ENCODE measurements at places on chromosomes 12 and 14.

DNA sequence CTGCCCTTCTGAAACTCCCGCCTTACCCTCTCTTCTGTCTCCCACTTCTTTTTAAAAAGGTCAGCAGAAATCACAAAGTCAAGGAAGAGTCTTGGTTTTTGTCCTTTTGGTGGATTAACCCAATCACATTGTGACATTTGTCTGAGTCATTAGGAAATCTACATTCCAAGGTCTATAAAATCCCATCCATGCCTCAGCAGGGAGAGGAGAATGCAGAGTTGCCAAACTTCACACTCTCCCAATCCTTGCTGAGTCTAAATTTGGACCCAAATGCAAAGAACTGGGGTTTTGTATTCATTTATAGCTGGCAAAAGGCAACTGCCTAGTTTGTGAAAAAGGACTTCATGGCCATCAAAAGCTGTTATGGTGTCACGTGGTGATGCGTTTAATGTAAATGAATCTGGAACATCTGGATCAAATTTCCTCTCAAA lies 67.9 kb downstream of the TMEM30B start:
- DNase-seq: no peak
- no peaks in the 10 kb centered on the region for H3K36me3 ChIP-seq
- peak overlapping the region; percentile 34 for H3K27ac ChIP-seq
- no peaks in the 10 kb centered on the region for H3K4me1 ChIP-seq

GRCh38 chr12:120817559-120818330 lies 86.4 kb downstream of the SPPL3 start:
- no peak for DNase-seq
- H3K36me3 ChIP-seq: no peaks in the 10 kb centered on the region
- H3K27ac ChIP-seq: peak overlapping the region; percentile 81
- no peaks in the 10 kb centered on the region for H3K27me3 ChIP-seq

- no peak for DNase-seq
- peaks cover 13% of the 10 kb centered on the region for H3K4me1 ChIP-seq
- peaks cover 3% of the 10 kb centered on the region for H3K36me3 ChIP-seq
- H3K27me3 ChIP-seq: peaks cover 2% of the 10 kb centered on the region
Measured at GRCh38 chr12:47962198-47962597, 1.2 kb upstream of the TMEM106C start.

DNA sequence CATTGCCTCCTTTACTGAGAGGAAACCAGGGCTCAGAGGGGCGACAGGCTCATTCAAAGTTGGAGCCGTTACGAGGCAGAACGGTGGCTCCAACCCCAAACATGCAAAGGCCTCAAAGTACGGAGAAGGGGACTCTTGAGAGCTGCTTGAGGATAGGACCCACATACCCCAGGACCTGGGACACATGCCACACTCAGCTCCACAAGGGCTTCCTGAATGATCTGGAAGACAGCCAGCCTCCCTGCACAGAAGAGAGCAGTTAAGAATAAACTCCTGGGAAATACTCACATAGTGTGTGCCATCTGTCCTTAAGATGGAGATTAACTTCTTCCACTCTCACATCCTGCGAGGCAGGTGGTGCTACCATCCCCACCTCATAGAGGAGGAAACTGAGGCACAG lies 26.6 kb upstream of the NXPH4 start:
- H3K27ac ChIP-seq: no peak overlapping the region
- no peaks in the 10 kb centered on the region for H3K27me3 ChIP-seq
- H3K36me3 ChIP-seq: peaks cover 100% of the 10 kb centered on the region

GRCh38 chr14:68682166-68683103 lies 110.4 kb downstream of the ZFP36L1 start:
- H3K27me3 ChIP-seq: no peaks in the 10 kb centered on the region
- peak overlapping the region; percentile 69 for H3K27ac ChIP-seq
- H3K36me3 ChIP-seq: no peaks in the 10 kb centered on the region
- no peak for DNase-seq

- H3K4me1 ChIP-seq: no peaks in the 10 kb centered on the region
- no peak overlapping the region for H3K4me3 ChIP-seq
- no peak for DNase-seq
- no peaks in the 10 kb centered on the region for H3K27me3 ChIP-seq
- no peak overlapping the region for H3K27ac ChIP-seq
Measured at GRCh38 chr12:58408516-58408915, 467.1 kb downstream of the ATP23 start.

DNA sequence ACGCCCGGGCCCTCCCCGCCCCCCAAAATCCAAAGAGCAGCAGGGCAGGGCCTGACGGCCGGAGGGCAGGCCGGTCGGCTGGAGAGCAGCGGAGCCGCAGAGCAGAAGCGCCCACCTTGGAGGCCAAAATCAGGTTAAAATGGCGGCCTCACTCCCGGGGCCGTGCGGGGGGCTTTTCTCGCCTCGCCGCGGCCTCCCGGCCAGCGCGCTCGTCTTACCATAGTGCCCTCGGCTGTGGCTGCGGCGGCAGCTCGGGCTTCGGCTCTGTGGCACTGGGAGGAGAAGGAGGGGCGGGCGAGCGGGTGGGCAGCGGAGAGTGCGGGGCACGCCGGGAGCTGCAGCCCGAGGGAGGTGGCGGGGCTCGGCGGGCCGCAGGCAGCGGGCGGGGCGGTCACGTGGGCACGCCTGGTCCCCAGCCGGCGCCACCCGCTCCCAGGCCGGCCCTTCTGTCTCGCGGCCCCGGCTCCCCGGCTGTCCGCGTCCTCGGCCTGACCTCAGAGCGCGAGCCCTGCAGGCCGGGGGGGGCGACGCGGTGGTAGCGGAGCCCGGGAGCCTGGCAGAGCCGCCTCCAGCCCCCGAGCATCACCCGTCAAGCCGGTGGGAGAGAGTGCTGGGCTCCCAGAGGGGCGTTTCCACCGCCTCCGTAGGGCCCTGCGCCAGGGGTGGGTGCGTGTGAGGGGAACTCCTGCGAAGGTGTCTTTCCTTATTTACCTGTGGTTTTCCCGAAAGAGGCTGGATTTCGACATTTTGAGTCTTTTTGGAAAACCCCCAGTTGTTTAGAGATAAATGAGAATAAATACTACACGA lies at the start of gene CFL2:
Gene CFL2, minus strand, starts transcription at position 274 of the 807 bp plus-strand sequence. Its CDS starts 53 bp downstream, at position 221.
- DNase-seq: peak; percentile 64
- H3K4me3 ChIP-seq: peak within 1 kb of the TSS; percentile 84
- no peaks in the 10 kb centered on the region for H3K27me3 ChIP-seq
- H3K27ac ChIP-seq: peak within 1 kb of the TSS; percentile 86
- H3K4me1 ChIP-seq: no peaks in the 10 kb centered on the region

DNA sequence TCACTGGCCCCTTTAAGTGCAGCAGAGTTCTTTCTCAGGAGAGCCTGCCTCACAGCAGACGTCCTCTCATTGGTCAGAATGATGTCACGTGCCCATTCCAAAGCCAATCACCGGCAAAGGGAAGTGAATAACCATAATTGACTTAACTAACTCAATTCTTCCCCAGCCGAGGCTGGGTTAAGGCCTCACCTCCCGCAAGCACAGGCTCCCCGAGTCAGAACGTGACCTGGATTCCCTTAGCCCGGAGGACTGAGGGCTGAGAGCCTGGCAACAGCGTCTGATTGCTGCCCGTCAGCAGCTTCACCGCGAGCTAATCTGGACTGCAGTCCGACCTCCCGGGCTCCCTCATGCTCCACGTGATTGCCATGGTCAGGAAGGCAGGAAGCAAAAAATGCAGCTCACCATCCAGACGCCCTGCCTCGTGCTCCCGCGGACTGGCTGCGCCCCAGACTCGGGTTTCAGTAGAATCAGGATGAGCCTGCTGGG lies 92.1 kb upstream of the FZD10 start:
- H3K4me3 ChIP-seq: peak overlapping the region; percentile 44
- H3K27me3 ChIP-seq: no peaks in the 10 kb centered on the region
- DNase-seq: peak; percentile 95
- H3K27ac ChIP-seq: peak overlapping the region; percentile 42

DNA sequence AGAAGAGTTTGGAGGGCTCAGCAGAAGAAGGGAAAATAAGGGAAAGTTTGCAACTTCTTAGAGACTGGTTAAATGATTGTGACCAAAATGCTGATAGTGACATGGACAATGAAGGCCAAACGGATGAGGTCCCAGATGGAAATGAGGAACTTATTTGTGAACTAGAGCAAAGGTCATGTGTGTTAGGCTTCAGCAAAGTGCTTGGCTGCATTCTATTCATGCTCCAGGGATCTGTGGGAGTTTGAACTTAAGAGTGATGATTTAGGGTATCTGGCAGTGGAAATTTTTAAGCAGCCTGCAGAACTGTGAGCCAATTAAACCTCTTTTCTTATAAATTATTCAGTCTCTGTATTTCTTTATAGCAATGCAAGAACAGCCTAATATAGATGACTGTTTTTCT lies 88.9 kb upstream of the ARHGAP5 start:
- H3K4me1 ChIP-seq: no peaks in the 10 kb centered on the region
- H3K36me3 ChIP-seq: no peaks in the 10 kb centered on the region
- DNase-seq: no peak
- H3K4me3 ChIP-seq: no peak overlapping the region
- H3K27ac ChIP-seq: no peak overlapping the region
- H3K27me3 ChIP-seq: no peaks in the 10 kb centered on the region

DNA sequence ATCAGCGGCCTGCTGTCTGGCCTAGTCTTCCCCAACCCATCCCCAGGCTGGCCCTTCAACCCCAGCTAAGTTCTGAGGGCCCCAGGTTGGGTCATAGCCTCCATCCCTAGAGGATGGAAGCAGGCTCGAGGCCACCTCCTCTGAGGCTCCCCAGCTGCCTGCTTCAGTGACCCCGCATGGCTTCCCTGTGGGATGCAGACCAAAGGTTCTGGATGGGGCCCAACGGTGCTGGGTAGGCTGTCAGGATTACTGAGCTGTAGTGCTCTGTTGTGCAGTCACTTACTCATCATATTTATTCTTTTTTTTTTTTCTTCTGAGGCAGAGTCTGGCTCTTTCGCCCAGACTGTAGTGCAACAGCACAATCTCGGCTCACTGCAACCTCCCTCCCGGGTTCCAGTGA lies 92.0 kb downstream of the IRF2BPL start:
- DNase-seq: no peak
- H3K4me3 ChIP-seq: no peak overlapping the region
- peaks cover 71% of the 10 kb centered on the region for H3K4me1 ChIP-seq
- peak overlapping the region; percentile 52 for H3K27ac ChIP-seq

GRCh38 chr12:46547421-46548354 lies 175.1 kb upstream of the SLC38A2 start:
- H3K4me1 ChIP-seq: no peaks in the 10 kb centered on the region
- H3K36me3 ChIP-seq: no peaks in the 10 kb centered on the region
- DNase-seq: no peak

DNA sequence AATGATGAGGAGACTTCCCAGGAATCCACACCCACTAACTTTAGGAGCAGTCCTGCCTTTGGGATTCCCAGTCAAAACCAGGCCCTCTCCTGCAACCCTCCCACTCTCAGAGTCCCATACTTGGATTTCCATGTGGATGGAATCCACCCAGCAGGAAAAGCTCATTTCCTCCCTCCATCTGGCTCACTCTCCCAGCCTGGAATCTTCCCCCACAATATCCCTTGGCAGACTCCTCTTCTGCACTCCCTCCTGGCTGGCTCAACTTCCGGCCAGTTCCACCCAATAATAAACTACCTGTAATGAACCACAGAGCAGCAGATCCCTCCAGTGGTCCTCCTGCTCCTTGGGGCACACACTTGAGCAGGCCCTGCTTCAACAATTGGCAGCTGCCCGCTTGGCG lies 102.8 kb upstream of the EGLN3 start:
- H3K27me3 ChIP-seq: no peaks in the 10 kb centered on the region
- H3K4me3 ChIP-seq: no peak overlapping the region
- no peaks in the 10 kb centered on the region for H3K36me3 ChIP-seq
- H3K27ac ChIP-seq: no peak overlapping the region

- peaks cover 15% of the 10 kb centered on the region for H3K27me3 ChIP-seq
- no peaks in the 10 kb centered on the region for H3K36me3 ChIP-seq
- DNase-seq: peak; percentile 6
- H3K27ac ChIP-seq: no peak overlapping the region
- H3K4me3 ChIP-seq: peak overlapping the region; percentile 42
Measured at GRCh38 chr12:62435303-62436163, 31.1 kb upstream of the MON2 start.

GRCh38 chr14:100440207-100440631 lies 117.1 kb downstream of the SLC25A47 start:
- peak; percentile 86 for DNase-seq
- H3K36me3 ChIP-seq: peaks cover 8% of the 10 kb centered on the region
- H3K4me3 ChIP-seq: no peak overlapping the region
- no peaks in the 10 kb centered on the region for H3K27me3 ChIP-seq

GRCh38 chr14:84575681-84576080 lies 954.3 kb upstream of the FLRT2 start:
- no peak for DNase-seq
- no peaks in the 10 kb centered on the region for H3K27me3 ChIP-seq
- H3K27ac ChIP-seq: no peak overlapping the region
- H3K36me3 ChIP-seq: no peaks in the 10 kb centered on the region
- no peak overlapping the region for H3K4me3 ChIP-seq

GRCh38 chr12:41076114-41076513 lies 112.0 kb upstream of the PDZRN4 start:
- H3K27ac ChIP-seq: no peak overlapping the region
- no peak for DNase-seq
- no peak overlapping the region for H3K4me3 ChIP-seq
- no peaks in the 10 kb centered on the region for H3K27me3 ChIP-seq

- no peaks in the 10 kb centered on the region for H3K27me3 ChIP-seq
- H3K27ac ChIP-seq: no peak overlapping the region
- H3K36me3 ChIP-seq: no peaks in the 10 kb centered on the region
- peaks cover 3% of the 10 kb centered on the region for H3K4me1 ChIP-seq
- no peak overlapping the region for H3K4me3 ChIP-seq
Measured at GRCh38 chr14:75230140-75230792, 48.4 kb upstream of the FOS start.

DNA sequence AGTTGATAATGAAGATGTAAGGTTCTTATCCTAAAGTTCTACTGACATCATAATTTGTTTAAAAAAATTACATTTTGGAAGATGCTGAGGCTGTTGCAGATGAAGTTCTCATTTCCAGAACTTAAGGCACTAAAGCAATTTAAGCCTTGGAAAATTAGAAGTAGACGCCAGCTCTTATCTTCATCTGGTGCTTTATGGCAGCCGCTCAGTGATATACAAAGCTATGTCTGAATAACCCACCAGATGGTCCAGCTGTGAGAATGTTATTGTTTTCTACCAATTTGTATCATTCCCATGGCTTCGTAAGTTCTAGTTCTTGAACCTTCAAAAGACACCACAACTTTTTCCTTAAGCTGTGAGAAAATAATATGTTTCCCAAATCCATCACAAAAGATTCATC lies 212.1 kb upstream of the ARID2 start:
- H3K4me1 ChIP-seq: no peaks in the 10 kb centered on the region
- no peak overlapping the region for H3K27ac ChIP-seq
- DNase-seq: no peak
- no peak overlapping the region for H3K4me3 ChIP-seq
- no peaks in the 10 kb centered on the region for H3K36me3 ChIP-seq
